ENCODE measurements at places on chromosomes 6 and 20. TPM values are rescaled to one million over a fixed set of nuclear protein-coding genes. Genes with fewer than 3 reads are reported as not detected.

DNA sequence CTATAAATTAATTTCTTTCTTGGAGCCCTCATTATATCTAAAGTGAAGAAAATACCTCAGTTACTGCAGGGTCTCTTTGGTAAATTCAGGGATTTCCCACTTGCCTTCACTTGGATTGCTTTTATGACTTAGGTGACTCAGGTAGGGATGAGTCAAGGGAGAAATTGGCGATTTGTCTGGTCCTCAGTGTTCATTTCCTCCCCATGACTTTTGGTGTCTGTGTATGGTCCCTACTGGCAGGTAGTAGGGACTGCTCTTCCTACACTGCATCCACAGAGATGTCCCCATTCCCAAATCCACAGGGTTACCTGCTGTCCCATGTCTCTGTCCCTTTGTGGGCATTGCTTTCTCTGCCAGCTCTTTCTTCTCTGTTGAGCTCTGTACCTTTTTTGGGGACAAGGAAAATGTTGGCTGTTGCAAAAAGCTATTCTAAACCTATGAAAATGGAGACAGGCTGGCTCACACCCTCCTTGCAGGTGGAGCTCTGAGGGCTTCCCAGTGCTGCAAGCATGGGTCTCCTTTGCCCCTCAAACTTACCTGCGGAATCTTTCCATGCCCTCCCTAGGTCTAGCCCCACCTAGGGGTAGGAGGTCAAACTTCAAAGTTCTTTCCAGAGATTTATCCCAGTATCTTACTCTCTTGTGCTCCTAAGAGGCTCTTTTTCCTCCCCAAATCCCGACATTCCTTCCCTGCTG, 211.9 kb downstream of the ZNF217 start:
- DNase-seq = no peak

DNA sequence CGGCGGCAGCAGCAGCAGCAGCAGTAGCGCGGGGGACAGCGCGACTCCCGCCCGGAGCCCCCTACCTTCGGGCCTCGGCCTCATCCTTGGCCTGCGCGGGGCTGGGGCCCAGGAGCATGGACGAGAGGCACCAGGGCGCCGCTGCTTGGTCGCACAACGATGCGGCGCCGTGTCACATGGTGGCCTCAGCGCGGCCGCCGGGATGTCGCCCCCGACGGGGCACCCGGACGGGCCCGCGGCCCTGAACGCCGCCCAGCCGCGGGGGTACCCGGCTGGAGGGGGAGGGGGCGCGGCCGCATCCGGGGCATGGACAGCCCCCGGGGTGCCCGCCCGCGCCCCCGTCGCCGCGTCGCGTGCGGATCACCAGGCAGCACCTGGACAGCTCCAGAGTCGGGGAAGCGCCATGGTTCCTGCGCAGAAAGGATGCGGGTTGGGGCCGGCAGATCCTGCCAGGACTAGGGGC, 57.1 kb downstream of the CDH22 start:
- DNase-seq = no peak

DNA sequence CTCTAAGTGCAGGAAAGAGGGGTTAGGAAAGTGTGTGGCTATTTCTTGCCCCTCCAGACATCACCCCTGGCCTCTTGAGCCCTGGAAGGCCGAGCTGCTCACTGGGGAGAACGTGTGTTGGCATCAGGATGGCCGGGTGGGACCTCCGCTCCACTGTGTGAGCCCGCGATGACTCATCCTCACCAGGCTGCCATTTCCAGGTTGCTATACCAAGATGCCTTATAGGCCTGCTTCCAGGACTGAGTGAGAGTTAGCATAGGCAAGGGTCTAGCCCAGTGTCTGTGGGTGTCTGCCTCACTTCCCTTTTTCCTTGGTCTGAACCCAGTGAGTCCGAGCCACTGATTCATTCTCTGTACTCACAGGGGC, 105.0 kb downstream of the MRPL14 start:
- DNase-seq = peak; percentile 64

DNA sequence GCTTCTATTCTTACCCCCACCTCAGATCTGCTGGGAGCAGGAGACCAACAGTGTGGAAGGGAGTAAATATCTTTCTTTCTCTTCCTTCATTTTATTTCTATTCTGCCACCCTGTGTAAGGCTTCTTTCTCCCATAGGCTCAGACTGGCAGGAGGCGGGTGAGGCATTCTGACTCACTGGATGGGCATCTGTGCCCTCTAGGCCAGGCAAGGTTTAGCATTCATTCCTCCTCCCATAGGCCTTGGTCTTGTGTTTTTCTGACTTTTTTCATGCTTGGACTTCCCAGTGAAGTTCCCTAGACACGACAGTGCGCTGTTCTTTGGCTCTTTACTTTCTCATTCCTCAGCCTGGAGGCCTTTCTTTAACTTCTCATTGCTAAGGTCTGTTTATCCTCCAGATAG, 235.2 kb downstream of the SYNE1 start:
- DNase-seq = peak; percentile 47

CCDC28A gene
- total RNA-seq = 20.3 TPM

CLVS2 gene
- not detected for total RNA-seq

DNA sequence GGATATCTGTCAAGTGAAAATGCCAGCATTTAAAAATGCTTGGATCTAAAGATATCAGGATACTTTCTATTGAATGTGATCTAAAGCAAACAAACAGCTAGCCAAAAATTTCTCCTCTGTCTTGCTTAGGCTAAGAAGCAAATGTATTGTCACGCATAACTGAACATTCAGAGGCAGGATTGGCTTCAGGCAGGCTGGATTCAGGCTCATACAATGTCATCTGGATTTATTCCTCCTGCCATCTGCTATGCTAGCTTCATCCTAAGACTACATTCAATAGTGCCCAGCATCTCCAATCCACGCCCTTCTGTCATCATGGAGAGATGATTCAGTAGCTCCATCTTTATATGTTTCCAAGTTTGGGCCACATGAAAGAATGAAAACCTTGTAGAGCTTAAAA, 27.1 kb downstream of the PFDN4 start:
- no peak for DNase-seq

GRCh38 chr6:164079275-164079600, 664.7 kb downstream of the QKI start:
- no peak for DNase-seq

- no peak for DNase-seq
Measured at GRCh38 chr6:37391120-37391519, 37.3 kb downstream of the RNF8 start.

ANGPT4 gene
- under 0.01 TPM for total RNA-seq

TRIM40 gene
- total RNA-seq = not detected

- peak; percentile 97 for DNase-seq
Measured at GRCh38 chr6:136403110-136403980, 113.7 kb upstream of the BCLAF1 start.

SEL1L2 gene
- total RNA-seq = not detected

RSPH9 gene
- total RNA-seq = 1.5 TPM

ASXL1 gene
- 29.3 TPM for total RNA-seq

GRCh38 chr20:51400051-51400926, 142.2 kb downstream of the NFATC2 start:
- DNase-seq = no peak

ID4 gene
- total RNA-seq = 0.83 TPM

GRCh38 chr20:32756156-32756555, 6.0 kb upstream of the DNMT3B start:
- no peak for DNase-seq

LRP11 gene
- total RNA-seq = 54.7 TPM

DNA sequence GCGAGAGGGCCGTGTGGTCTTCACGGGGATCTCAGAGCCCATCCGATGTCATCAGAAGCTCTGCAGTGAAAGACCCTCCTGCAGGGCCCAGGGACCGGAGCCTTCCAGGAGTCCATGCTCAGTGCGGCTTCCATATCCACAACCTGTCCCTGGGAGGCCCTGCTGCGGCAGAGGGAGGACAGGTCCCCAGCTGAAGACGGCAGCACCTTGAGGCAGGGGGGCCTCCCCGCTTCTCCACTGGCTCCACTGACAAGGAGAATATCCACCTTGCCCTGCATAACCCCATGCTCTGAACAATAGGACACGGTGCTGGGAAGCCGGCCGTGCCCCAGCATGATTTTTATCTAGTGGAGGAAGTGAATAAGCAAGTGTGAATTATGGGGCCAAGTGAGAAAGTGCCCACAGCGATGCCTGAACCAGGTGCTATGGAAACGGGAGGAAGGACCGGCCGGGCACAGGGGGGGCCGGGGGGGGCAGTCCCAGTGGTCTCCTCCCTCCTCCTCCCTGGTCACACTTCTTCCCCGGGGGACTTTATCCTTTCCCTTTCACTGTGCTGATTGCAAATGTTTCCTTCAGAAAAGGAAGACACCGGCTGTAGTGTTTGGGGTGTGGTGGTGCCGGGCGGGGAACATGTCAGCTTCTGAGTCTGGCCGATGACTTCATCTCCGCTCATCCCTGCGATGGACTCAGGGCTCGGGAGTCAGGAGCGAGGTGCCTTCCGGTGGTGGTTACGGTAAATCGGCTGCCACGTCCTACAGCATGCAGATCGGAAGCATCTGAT, 225.1 kb downstream of the ERMARD start:
- no peak for DNase-seq

DNA sequence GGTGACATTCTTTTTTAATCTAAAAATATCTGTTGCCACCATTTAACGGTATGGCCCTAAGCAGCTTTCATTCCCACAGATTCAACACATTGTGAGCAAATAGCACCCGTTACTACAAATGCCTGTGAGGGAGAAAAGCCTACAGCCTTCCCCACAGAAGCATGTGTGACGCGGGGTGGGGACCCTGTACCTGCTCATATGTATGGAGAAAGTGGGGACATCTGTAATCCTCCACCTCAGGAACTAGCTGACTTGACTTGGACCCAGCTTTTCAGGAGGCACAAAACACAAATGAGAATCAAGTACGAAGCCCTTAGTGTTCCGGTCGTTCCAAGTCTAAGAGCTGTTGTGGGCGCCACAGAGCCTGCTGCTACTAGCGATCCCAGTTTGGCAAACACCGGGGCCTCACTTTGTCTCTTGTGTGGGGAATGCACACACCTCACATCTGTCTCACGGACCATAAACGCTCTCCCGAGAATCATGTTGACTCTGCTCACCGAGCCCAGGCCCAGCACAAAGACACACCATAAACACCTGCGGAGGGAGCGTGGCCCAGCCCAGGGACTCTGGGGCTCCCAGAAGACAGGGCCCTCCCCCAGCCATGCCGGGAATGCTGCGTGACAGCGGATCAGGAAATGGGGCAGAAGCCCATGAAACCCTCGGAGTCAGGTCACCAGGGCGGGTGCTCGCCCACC, 21.6 kb downstream of the DLL1 start:
- DNase-seq = no peak

- DNase-seq = peak; percentile 83
Measured at GRCh38 chr6:91476000-91476399, 889.1 kb upstream of the MAP3K7 start.

DNA sequence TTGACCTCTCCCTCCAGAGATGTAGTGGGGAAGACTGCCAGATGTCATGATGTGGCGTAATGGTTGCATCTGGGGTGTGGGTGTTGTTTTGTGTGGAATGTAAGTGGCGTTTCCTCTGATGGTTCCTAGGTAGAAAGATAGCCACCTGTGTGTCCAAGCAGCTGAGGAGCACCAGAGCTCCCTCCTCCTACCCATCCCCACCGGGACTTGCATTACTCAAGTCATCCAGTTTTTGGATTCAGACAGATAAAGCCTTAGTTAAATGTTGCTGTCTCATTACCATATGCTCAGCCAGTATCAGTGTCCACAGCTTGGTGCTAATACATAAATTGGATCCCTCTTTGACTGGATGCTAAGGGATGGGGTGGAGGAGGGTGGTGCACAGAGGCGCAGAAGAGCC, 282.3 kb downstream of the TBC1D7 start:
- no peak for DNase-seq

DNA sequence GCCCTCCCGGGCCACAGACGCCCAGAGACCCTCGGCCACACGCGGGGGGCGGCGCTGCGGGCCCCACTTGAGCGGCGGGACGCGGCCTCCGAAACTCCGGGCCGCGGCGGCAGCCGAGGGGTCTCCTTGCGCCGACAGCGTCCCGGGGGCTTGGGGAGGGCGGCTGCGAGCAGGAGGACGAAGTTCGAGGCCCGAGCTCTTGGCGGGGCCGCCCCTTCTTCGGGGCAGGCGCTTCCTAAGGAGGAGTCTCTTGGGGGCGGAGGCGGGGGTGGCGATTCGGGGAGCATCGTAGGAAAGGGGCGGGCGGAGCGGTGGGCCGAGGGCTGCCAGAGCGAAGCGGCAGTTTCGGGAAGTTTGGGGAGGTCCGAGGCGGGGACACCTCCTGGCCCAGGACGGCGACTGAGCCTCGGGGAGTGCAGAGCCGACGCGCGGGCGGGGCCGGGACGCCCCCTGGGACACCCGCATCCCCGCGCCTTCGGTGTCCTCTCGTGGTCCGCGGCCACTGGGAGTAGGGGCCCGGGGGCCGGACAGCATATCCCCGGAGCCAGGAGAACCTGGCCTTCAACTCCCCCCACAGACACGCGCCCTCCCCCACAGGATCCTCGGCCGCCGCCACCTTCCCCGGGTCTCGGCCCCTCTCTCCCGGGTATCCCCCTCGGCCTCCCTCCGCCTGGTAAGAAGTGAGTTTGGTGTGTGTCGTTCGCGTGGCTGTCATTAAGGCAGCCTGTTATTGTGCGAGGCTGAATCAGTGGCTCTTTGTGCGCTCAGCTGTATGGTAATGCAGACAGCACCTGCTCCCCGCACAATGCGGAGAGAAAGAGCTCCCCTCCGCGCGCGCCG, 613 bp upstream of the DLL1 start:
- DNase-seq = no peak

DNA sequence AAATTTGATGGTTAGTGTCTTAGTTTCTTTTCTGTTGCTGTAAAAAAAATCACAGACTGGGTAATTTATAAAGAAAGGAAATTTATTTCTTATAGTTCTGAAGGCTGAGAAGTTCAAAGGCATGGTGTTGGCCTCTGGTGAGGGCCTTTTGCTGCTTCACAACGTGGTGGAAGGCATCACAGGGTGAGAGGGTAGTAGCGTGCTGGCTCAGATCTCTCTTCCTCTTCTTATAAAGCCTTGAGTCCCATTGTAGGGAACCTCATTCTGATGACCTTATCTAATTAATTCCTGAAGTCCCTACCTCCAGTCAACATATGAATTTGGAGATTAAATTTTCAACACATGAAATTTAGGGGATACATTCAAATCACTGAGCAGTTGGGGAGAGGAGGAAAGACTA, 62.0 kb downstream of the ARID1B start:
- no peak for DNase-seq

LPA gene
- total RNA-seq = not detected

DNA sequence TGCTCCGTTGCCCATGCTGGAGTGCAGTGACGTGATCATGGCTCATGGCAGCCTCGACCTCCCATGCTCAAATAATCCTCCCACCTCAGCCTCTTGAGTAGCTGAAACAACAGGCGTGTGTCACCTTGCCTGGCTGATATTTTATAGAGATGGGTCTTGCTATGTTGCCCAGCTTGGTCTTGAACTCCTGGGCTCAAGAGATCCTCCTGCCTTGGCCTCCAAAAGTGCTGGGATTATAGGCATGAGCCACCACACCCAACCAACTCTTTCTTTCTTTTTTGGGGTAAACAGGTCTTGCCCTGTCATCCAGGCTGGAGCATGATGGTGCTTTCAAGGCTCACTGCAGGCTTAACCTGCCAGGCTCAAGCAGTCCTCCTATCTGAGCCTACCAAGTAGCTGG, 266.4 kb downstream of the CDKAL1 start:
- no peak for DNase-seq

Data from fibroblast of lung (primary cell).